NCI-H446 (cell line): ENCODE measurements at places on chromosomes 4 and X.

DNA sequence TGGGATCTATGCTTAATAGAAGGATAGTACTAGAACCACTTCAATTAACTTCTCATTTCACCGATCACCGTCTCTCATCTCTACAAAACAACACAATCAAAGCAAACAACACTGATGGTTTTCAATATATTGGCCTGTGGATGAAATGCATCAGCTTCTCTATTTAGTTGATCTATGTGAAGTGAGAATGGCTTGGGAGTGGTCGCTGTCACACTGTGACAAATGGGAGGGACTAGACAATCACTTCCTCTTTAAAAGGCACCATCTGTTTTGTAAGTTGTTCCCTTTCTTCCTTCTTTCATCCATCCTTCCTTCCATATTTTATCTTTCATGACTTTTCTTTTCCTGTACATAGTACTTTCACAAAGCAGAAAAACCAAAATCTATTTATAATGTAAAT, 23.9 kb upstream of the NWD2 start:
- DNase-seq, result no peak

GRCh38 chr4:155143512-155143911, 64.9 kb upstream of the NPY2R start:
- no peak for DNase-seq

DNA sequence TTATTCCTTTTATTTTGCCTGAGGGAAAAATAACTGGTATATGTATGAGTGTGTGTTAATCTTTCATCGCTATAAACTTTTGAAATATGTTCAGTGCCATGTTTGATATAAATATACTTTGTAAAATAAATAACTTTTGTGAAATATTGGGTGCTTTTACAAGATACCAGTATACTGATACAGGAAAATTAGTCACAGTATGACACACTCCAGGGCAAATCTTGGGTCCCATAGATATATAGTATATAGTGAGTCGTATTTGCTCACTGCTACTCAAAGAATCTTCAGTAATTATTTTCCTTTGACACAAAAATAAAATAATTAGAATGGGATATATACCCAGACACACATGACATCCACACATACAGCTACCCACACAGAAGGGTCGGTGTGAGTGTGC, 472.3 kb downstream of the GRID2 start:
- no peak for DNase-seq

DNA sequence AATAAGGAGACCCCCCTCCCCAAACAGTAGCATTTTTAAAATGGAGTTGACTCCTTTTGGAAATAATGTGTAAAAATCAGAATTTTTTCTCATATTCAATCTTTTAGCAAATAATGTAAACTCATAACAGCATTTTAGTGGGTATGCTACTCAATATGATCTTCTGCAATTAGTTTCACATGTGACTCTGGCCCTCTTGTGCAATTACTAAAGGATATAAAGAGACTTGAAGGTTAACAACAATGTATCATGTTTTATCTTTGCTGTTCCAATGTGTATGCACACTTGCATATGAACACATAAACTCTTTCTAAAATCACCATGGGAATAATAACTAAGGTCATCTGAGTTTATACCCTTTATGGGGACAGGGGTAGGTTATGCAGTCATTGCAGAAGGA, 39.9 kb upstream of the RXFP1 start:
- DNase-seq, result no peak

DNA sequence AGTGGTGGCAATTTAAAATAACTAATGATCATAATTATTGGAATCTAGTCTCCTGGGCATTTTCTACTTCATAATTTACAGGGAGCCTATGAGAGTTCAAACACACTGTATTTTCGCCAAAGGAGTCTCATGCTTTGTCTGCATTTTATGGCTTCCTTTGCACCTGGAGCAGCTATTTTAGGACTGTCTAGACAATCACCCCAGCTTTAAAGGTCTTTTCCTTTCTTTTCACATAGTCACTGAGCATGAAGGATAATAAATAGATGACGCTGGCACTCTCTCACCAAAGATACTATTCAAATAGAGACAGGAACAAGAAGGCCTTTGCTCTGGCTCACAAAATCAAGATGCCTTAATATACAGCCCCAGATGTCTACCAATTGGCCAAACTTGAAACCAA, 43.0 kb downstream of the AMELX start:
- DNase-seq, result no peak

- no peak for DNase-seq
Measured at GRCh38 chr4:12957108-12957507, 527.0 kb downstream of the RAB28 start.

DNA sequence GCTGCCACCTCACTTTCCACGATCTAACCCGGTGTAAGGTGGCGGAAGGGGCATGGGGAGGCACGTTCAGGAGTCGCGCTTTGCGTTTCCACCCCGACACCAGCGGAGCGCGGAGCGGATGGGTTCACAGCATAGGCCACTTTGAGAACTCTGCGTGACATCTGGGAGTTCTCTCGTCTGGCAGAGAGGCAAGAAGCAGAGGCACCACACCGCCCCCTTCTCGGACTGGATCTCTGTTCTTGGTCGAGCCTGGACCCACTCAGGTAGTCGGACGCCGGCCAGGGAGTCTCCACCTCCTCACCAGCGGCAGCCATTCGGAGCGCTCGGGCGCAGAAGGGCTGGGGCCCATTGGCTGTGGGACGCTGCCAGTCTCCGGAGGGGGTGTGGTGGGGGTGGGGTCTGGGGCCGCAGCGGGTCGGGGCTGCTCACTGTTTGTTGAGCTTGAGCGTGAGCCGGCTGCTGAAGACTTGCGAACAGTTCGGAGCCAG, at the start of gene DACH2:
Gene DACH2 (plus strand): TSS at position 428 of the 488 bp plus-strand sequence.
- peak; percentile 9 for DNase-seq

DNA sequence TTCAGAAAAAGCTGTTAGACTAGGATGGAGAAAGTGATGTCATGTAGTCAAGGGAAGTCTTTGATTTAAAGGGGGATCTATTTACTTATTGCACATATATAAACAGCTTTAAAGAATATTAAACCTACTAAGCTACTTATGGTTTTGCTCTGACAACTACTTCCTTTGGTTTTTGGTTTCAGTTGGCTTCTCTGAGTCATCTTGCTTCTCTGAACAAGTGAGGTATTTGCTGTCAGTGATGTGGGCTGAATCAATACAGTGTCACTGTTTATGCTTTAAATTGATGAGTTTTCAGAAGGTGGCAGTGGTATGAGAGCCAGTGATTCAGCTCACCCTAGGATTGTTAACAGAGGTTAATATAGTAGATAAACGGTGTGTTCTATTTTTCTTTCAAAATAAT, 75.1 kb downstream of the CEP44 start:
- DNase-seq, result no peak

DNA sequence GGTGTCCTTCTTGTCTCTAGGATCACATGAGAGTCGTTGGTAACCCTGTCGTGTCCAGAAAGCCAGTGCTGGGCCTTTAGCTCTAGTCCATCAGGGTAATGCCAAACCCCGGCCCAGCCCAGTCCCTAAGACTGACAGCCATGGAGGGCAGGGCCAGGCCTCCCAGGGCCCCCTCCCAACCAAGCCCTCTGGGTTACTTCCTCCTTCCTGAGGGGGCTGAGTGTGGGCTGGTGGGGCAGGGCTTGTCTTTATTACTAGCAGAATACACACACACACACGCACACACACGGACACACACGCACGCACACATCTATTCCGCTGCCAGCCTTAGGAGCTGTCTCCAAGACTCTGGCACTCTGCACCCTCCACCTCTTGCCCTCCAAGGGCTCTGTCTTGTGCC, 35.6 kb upstream of the CDKN2AIP start:
- no peak for DNase-seq

- DNase-seq, result no peak
Measured at GRCh38 chrX:129938081-129938480, 32.1 kb downstream of the UTP14A start.

- no peak for DNase-seq
Measured at GRCh38 chrX:154313147-154313546, 17.6 kb downstream of the TKTL1 start.

- no peak for DNase-seq
Measured at GRCh38 chr4:12926189-12927066, 557.7 kb downstream of the RAB28 start.

DNA sequence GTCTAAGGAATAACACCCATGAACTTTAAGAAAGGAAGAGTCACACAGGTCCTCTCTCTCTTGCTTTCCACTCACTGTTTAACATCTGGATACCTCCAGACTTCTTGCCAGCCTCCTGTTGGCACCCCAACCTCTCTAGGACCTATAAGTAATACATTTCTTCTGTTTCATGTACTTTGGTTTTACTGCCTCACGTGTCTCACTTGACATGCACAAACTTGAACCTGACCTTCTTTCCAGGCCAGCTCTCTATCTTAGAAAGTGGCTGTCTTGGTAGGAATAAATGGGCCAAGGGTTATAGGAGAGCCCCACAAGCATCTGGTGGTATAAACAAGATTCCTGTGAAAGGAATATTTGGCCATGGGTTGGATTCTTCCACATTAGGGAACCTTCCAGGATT, 614.8 kb upstream of the AGA start:
- DNase-seq, result no peak

DNA sequence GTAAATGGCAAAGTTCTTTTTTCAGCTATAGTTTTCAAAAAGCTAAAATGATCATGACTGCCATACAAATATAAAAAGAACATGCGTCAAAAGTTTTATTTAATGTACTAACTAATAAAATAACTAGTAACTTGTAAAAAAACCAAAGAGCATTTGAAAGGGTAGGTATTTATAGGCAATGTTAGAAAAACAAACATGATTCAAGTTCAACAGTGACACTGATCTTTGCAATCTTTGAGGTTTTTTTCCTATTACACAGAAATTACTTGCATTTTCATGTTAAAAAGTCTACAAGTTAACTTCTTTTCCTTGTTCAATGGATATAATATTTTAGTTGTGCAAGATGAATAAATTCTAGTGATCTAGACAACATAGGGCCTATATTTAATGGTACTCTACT, 72.3 kb upstream of the GRID2 start:
- DNase-seq, result no peak

GRCh38 chr4:183250831-183251230, 69.2 kb downstream of the CLDN22 start:
- no peak for DNase-seq

DNA sequence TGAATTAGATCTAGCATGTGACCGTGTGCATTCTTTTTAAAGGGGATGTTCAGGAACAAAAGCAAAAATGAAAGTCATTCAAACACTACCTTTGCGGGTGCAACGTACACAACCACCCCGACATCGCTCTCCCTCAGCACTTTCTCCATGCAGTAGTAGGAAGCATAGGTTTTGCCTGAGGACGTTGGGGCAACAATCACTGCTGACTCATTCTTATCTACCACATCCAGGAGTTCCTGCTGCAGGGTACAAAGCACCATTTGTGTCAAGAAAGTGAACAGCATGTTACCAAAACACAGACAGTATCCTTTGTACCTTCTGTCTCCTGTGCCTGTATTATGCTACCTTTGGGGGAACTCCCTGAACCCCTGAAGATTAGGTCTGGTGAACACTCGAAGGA, 58.6 kb downstream of the DDX60L start:
- no peak for DNase-seq

DNA sequence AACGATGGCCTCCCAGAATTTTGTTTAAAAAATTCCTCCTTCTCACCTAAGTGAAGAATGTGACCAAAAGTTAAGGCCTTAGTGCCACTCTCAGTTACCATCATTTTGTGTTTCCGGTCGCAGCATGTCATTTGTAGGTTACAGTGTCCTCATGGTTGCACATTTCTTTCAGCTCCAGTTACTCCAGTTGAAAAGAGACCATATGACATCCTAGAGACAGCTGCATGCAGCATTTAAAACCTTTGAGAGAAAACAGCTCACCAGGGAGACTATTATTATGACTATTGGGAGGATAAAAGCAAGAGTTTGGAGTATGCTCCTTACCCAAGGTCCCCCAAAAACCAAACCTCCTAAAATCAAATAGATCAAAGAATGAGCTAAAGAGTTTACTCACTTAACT, 45.8 kb downstream of the MGARP start:
- no peak for DNase-seq

- no peak for DNase-seq
Measured at GRCh38 chr4:25981749-25982148, 67.7 kb downstream of the SMIM20 start.

GRCh38 chr4:55722132-55722531, 86.0 kb upstream of the NMU start:
- DNase-seq, result no peak

- DNase-seq, result no peak
Measured at GRCh38 chrX:47828984-47829383, 7.7 kb upstream of the ZNF81 start.

- DNase-seq, result no peak
Measured at GRCh38 chrX:9729171-9729885, 36.3 kb downstream of the GPR143 start.
